ENCODE measurements at places on chromosomes 16 and 17.

DNA sequence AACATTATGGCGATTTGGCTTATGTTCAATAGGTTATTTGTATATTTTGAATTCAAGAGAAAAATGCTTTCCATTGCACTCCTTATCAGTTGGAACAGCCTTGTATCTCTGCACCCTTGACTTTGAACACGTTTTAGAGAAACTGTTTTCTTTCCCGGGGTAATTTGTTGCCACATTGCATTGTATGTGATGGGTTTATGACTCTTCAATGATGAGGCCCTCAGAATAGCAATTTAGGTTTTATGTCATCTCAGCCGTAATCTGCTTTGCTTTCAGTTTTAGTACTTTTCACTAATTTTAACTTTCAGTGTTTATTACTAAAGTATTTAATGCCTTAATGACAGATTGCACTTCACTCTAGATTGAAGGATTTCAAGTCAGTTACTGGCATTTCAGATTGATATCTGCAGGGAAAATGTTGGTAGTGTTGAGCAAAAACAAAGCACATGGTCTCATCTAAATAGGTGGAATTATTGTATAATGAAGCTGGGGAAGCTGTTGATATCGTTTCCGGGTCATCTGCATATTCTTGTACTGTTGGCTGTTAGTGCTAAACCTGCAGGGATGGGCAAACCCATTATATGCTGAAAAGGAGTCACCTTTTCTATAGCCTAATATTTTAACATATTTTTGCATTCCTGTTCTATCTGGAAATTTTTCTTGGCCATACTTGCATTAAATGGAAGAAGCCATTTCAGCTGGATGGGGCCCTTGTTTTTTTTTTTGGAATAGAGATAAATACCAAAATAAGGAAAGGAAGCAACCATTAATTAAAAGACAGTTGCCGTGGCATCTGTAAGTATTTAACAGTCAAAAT, 2.0 kb downstream of the LUC7L3 start:
- peak; percentile 38 for DNase-seq

GRCh38 chr16:12390074-12390605, 413.5 kb downstream of the CPPED1 start:
- DNase-seq: no peak

- no peak for DNase-seq
These were observed 31.7 kb downstream of the SMARCE1 start for GRCh38 chr17:40615841-40616476.

GRCh38 chr16:3029491-3030221, 5.8 kb downstream of the THOC6 start:
- DNase-seq: no peak

DNA sequence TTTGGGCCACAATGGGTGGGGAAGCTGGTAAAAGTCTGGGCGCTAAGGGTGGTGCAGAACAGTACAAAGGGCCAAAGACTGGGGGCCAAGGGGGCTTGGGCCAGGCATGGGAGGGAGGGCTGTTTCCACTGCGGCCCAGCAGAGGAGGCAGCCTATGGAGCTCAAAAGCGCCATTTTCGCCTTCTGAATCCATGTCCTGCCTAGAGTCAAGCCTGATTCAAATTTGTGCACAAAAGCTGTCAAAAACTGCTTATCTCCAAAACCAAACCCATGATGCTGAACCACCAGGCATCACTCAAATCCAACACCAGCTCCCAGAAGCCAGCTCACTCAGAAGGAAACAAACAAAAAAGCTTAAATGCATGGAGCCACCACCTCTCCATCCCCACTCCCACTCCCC, 16.0 kb downstream of the COG7 start:
- DNase-seq: no peak

- DNase-seq: no peak
These were observed 69.0 kb downstream of the CHD9 start for GRCh38 chr16:53123747-53124146.

- DNase-seq: no peak
These were observed 475.2 kb upstream of the WSB1 start for GRCh38 chr17:26818736-26819135.

- DNase-seq: no peak
These were observed 212.1 kb downstream of the CCDC182 start for GRCh38 chr17:57532966-57533365.

GRCh38 chr17:74785096-74785980, 9.2 kb upstream of the NAT9 start:
- DNase-seq: no peak

DNA sequence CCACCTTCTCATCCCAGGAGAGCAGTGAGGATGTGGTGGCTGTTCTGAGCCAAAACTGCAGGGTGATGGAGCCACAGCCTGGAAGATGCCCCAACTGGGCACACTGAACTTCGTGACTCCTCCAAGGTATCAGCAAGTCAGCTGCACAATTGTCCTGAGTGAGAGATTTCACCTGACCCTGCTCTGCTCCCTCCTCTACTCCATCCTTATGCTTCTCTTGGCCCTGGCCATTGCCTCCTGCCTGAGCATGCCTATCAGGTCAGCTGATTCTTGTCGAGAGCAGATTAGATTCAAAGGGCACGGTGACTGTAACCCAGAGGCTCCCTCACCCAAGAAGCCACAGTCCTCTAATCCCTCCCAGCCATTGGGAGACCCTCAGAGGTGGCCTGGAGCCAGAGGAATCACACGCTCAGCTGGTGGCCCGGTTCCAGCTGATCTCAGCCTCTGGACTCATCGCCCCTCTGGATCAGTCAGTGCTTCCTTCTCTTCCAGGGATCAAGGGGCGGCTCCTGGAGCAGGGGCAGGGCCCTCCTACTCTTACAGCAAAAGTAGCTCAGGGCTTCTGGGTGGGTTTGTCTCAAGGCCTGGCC, 7.0 kb upstream of the CYB561 start:
- DNase-seq: no peak

- no peak for DNase-seq
These were observed 33.1 kb upstream of the HERPUD1 start for GRCh38 chr16:56898847-56899246.

GRCh38 chr17:14693382-14693781, 392.5 kb downstream of the HS3ST3B1 start:
- DNase-seq: no peak

DNA sequence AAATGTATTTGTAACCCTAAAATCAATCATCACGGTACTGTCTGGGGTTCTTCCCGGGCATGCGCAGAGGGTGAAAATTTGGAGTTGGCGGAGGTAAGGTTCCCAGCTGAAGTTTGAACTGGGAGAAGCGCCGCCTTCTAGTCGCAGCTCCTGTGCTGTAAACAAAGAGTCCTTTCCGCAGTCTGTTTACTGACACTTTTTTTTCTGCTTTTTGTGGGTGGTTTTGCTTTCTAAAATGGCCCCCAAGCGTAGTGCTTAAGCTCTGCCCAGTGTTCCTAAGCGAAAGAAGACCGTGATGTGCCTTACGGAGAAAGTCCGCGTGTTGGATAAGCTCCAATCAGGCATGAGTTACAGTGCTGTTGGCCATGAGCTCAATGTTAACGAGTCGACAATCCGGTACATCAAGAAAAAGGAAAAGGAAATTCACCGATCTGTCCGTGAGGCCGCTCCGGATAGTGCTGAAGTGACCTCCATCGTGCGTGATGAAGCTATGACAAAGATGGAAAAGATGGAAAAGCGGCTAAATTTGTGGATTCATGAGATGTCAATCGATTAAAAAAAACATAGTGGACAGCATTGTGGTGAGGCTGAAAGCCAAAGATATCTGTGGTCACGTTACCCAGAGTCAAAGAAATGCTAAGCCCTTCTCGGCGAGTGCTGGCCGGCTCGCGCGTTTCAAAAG, 570 bp upstream of the CFDP1 start:
- DNase-seq: peak; percentile 82

GRCh38 chr16:27405546-27406451, 3.8 kb downstream of the IL21R start:
- DNase-seq: no peak

GRCh38 chr17:47239967-47240651, 13.5 kb upstream of the ITGB3 start:
- DNase-seq: no peak

GRCh38 chr16:58958749-58959148, 224.6 kb upstream of the GOT2 start:
- no peak for DNase-seq

DNA sequence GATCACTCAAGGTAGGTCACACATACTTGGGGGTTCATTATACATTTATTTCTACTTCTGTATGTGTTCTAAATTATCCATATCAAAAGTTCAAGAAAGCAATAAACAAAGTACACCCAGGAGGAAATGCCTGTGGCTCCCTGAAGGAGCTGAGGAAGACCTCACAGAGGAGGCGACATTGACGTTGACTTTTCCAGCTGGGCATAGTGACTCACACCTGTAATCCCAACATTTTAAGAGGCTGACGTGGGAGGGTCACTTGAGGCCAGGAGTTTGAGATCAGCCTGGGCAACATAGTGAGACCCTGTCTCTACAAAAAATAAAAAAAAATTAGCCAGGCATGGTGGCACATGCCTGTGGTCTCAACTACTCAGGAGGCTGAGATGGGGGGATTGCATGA, 16.3 kb downstream of the ITGAD start:
- DNase-seq: no peak

GRCh38 chr16:69566981-69567680, 1.4 kb downstream of the NFAT5 start:
- DNase-seq: peak; percentile 56

- DNase-seq: peak; percentile 28
These were observed 30.2 kb downstream of the AATF start for GRCh38 chr17:36978810-36979564.

GRCh38 chr16:29023279-29024277, 38.7 kb downstream of the LAT start:
- no peak for DNase-seq

GRCh38 chr16:64321066-64321465, 800.8 kb downstream of the CDH11 start:
- no peak for DNase-seq

GRCh38 chr17:74603037-74603635, 11.1 kb upstream of the CD300LD start:
- DNase-seq: no peak

GRCh38 chr16:12798846-12799245, 4.8 kb downstream of the CPPED1 start:
- no peak for DNase-seq

GRCh38 chr17:78407387-78408000, 29.0 kb downstream of the PGS1 start:
- DNase-seq: no peak

DNA sequence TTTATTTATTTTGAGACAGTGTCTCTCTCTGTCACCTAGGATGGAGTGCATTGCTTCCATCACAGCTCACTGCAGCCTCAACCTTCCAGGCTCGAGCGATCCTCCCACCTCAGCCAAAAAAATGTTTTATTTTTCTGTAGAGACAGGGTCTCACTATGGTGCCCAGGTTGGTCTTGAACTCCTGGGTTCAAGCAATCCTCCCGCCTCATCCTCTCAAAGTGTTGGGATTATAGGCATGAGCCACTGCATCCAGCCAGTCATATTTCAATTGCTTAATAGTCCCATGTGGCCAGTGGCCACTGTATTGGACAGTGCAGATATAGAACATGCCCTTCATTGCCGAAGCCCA, 15.3 kb downstream of the TMC7 start:
- no peak for DNase-seq

DNA sequence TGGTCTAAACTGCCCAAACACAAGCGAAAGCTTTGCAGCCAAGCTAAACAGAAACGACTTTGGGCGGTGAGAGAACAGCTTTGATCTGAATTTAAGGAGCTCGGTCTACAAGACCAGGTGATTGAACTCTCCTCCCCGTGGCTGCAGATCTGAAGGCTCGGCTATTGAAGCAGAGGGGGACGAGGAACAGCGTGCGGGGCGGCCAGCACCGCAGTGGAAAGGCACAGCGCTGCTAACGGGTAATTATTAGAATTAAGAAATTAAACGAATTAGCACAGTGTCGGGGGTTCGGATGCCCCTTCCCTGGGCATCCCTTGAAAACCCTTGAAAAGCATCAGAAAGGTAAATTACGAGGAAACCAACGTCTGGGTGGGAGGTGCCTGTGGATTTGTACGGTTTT, 431 bp downstream of the TEKT3 start:
- no peak for DNase-seq

GRCh38 chr16:89067677-89068443, 25.8 kb upstream of the ACSF3 start:
- peak; percentile 41 for DNase-seq

DNA sequence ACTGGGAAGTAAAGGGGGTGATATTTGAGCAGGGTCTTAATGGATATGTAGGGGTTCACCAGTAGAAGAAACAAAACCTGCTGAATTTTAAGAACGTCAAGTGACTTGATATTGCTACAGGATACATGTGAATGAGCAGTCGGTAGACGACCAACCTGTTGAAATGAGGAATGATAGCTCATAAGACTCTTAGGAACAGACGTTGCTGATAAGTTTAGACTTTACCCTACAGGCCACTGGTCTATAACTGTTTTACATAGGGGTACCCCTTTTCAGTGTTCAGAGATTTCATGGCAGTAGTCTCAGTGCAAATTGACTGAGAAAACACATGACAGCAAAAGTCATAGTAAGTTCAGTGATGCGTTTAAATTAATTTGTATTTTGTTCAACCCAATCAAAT, 45.9 kb downstream of the TMEM114 start:
- DNase-seq: no peak

DNA sequence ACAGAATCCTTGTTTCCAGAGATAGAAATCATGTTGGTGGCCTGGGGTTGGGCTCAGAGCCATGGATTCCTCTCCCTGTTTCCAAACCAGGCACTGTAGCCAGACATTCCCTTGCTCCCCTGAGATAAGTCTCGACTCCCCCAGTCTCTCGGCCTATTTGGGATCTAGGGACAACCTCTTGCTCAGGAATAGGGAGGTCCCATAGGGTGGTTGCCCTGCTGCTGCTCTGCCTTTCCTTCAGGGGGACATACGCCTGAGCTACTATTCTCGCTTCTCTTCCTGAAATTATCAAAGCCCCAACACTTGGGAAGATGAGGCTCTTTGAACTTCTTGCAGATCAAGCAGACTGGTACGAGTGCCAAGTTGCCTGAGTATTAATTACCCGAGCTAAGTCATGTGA, 58.0 kb downstream of the TBX4 start:
- DNase-seq: no peak

GRCh38 chr17:15009087-15009486, 256.0 kb downstream of the PMP22 start:
- no peak for DNase-seq

DNA sequence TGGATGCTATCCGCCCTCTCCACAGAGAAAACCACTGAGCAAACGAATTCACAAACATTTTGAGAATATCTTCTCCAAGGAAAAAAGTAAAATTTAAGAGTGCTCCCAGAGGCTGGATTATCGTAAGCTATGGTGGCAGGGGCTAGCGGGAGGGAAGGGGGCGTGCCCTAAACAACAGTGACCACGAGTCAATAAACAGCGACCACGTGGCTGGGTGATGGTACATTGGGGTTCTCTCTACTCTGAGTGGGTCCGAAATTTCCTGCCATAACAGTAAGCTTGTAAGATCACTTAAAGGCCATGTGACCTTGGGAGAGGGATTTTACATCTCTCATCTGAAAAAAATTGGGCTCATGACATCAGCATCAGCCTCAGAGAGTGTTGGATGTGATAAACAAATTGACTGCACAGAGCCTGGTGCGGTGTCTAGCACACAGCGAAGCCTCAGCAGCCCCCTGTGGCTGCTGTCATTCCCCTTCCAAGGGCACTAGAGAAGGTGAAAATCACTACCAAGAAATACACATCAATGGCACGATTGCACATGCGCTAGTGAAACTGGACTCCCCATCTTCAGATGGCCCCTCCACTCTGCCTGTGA, 213.2 kb downstream of the XYLT1 start:
- no peak for DNase-seq

- DNase-seq: no peak
These were observed 52.3 kb downstream of the CACNG1 start for GRCh38 chr17:67096609-67097008.

GRCh38 chr17:78979780-78980623, at the start of gene LGALS3BP:
Gene LGALS3BP, minus strand, starts transcription at chr17:78979923. Its CDS starts 2,732 bp downstream, at chr17:78977191.
- DNase-seq: no peak

GRCh38 chr16:20353379-20353778, 864 bp upstream of the UMOD start:
- DNase-seq: no peak
